ENCODE measurements at places on chromosomes 5 and 9. TPM values are rescaled to one million over a fixed set of nuclear protein-coding genes. Genes with fewer than 3 reads are reported as not detected.

The FGF1 gene
- not detected for total RNA-seq

GRCh38 chr9:89428901-89429890 is 68.7 kb downstream of the SEMA4D start:
- DNase-seq, result no peak

- DNase-seq, result no peak
Measured at GRCh38 chr5:172688349-172689217, 47.5 kb downstream of the NEURL1B start.

GRCh38 chr5:6572825-6573380 is 59.9 kb downstream of the NSUN2 start:
- DNase-seq, result no peak

- no peak for DNase-seq
Measured at GRCh38 chr5:65366655-65367054, 115.1 kb downstream of the ADAMTS6 start.

DNA sequence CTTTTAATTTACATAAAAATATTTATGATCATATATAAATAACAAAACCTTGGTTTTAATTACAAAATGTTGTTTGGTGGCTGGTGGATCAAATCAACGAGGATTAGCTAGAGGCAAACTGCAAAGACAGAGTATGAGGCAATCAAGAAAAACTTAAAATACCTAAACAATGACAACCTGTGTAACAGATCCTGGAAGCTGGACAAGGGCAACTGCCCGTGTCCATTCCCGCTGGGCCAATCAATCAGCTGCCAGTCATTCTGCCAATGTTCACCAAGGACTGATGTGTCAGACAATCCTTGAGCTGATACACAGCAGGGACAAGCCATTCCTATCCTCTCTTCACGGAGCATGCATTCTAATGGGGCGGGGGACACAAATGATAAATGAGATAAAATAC is 3.2 kb upstream of the TENT4A start:
- no peak for DNase-seq

GRCh38 chr5:61784341-61784740 is 452.3 kb downstream of the ZSWIM6 start:
- no peak for DNase-seq

The PCDHB15 gene
- not detected for total RNA-seq

The SMIM33 gene
- total RNA-seq, result not detected

GRCh38 chr9:32571969-32572899 is 725 bp downstream of the NDUFB6 start:
- peak; percentile 59 for DNase-seq

- no peak for DNase-seq
Measured at GRCh38 chr9:76764138-76764537, at the start of gene PCA3. Gene PCA3 (plus strand): TSS chr9:76764438.

GRCh38 chr9:68455451-68455850 is 85.2 kb downstream of the TMEM252 start:
- no peak for DNase-seq

- DNase-seq, result no peak
Measured at GRCh38 chr9:125985142-125985997, 238.2 kb downstream of the PBX3 start.

DNA sequence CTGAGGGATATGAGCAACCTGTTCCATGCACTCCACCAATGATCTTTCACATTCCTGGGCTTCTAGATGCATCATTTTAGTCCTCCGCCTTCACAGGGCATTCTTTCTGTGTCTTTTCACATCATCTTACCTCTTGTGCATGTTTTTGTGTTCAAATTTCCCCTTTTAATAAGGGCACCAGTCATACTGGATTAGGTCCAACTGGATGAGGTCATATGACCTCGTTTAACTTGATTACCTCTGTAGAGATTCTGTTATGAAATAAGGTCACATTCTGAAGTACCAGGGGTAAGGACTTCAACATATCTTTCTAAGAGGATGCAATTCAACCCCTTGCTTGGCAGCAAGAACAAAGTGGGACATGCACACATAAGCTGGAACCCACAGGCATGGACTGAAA is 335.3 kb upstream of the TLE4 start:
- no peak for DNase-seq

GRCh38 chr5:29079771-29080170 is 2041.4 kb upstream of the CDH9 start:
- no peak for DNase-seq

DNA sequence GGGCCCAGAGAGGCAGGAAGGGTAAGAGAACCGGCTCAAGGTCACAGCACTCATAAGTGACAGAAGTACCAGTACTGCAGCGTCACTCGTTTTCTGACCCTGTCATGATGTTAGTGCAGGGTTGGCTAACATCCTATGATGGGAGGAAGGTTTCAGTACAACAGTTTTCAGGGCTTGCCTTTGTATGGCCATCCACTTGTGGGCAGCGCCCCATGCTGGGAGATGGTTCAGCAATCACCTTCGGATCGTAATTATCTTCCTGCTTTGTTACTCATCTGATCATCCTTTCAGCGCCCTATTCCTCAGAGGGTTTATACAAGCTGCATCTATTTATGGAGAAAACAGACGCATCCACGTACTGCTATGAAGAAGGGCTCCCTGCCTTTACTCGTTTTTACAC is 2.4 kb downstream of the MAP1B start:
- no peak for DNase-seq

DNA sequence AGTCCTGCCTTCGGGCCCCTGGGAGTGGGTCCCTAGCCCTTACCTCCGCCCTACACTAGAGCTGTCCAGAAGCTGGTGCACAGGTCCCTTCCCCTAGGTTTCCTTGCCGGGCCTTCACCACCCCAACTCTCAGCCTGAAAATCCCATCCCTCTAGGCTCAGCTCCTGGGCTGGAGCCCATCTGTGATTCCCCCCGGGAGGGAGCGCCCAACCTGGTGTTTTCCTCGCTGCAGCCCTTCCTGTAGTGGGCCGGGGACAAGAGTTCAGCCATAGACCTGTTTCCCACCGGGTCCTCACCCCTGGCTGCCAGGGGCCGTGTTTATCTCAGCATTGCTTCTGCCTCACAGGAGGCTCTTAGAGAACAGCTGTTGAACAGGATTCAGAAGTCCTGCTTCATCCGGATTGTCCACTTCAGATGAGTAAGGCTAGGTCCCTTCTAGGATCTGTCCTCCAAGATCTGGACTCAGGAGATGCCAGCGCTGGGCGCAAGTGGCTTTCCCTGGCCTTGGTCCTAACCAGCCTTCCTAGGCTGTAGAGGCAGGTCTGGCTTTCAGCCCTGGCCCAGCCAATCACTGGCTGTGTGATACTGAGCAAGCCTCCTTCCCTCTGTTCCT is 965 bp downstream of the GLIPR2 start:
- no peak for DNase-seq

The HMMR gene
- total RNA-seq, result 59.3 TPM

- no peak for DNase-seq
Measured at GRCh38 chr5:102795526-102795925, 40.4 kb downstream of the PAM start.

GRCh38 chr9:129140397-129141065 is 29.3 kb downstream of the PTPA start:
- no peak for DNase-seq

The WNT8A gene
- total RNA-seq, result not detected

- DNase-seq, result peak; percentile 47
Measured at GRCh38 chr5:87020099-87020934, 247.4 kb upstream of the RASA1 start.

The CCDC112 gene
- 0.58 TPM for total RNA-seq

GRCh38 chr5:79859588-79859987 is 131.5 kb downstream of the MTX3 start:
- no peak for DNase-seq

DNA sequence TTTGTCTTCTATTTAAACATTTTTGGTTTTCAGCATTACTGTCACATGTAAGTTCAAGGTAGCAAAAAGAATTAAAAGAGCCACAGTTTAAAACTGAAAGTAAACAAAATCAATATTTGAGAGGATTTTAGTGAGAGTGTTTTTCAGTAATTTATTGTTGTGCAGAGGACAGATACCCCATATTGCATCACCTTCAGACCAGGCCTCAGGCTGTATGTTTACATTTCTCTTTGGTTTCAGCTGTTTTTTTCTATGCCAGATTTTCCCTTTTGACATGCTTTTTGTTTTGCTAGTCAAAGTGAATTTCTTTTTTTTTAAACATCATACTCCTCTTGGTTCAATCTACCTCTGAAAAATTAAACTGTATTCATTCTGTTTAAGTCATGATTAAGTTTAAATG is 47.2 kb downstream of the MAST4 start:
- no peak for DNase-seq

GRCh38 chr9:110980261-110980660 is 58.0 kb downstream of the LPAR1 start:
- no peak for DNase-seq

The PLPPR1 gene
- not detected for total RNA-seq

DNA sequence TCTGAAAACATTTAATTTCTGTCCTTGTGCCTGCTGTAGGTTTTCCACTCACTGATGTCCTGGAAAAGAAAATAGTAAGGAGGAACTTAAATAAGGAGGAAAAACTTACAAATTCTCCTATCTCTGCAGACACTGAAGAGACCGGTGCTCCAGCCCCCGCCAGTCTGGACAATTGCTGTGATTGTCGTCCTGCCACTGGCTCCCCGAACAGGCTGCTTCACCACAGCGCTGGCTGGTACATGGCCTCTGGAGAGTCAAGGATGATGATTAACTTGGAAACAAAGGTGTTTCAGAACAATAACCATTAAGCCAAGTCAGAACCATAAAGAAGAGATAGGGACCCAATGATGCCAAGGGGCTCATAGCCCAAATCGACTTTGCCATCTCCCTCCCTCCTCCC is 7.3 kb downstream of the PLAC8L1 start:
- no peak for DNase-seq

DNA sequence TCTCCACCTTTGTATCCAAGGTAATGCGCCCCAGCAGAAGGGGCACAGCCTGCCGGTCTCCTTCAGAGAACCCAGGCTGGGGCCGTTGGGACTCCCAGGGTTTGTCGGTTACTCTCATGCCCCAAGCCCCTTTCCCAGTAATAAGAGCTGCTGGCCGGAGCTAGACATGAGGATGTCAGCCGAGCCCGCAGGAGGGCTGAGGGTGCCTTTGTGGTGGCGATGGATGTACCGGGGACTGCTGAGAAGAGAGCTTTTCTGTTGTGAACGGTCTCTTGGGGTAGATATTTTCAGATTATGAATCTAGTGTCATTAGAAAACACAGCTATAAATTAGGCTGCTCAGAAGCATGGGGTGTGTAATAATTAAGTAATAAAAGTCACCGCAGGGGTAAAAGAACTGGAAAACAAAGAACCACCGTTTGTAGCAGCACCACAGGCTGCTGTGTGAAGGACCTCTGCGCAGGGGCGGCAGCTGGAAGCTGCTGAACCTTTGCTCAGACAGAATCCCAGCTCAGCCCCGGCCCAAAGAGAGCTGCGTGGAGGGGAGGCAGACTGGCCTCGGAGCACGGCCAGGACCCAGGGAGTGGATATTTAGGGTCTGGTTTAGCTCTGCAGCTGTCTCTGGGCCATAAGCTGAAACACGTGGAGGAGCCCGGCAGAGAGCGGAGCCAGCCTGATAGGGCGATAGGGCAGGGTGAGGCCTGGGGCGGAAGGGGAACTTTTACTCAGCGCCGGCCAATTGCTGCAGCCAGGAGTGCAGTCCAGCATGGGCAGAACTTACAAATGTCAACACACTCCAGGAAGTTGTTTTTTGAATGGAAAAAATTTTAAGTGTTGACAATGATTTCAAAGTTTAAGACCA is 50.5 kb upstream of the BARHL1 start:
- no peak for DNase-seq

DNA sequence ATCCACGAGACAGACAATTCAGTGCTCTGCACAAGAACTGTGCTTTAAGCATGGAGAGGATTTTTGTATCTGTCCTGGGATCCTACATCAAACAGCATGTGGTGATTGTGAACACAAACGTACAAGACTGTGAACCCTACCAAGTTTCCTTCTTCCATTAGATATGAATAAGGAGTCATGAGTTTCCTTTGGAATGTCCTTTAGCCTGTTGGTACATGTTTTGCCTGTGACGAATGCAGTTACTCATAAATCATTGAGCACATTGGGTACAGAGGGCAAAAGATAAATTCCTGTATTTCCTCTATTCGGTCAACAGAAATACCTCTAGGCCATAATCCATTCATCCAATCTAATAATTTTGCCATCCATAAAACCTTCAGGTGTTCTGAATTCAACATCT is 61.5 kb downstream of the FXN start:
- DNase-seq, result no peak

DNA sequence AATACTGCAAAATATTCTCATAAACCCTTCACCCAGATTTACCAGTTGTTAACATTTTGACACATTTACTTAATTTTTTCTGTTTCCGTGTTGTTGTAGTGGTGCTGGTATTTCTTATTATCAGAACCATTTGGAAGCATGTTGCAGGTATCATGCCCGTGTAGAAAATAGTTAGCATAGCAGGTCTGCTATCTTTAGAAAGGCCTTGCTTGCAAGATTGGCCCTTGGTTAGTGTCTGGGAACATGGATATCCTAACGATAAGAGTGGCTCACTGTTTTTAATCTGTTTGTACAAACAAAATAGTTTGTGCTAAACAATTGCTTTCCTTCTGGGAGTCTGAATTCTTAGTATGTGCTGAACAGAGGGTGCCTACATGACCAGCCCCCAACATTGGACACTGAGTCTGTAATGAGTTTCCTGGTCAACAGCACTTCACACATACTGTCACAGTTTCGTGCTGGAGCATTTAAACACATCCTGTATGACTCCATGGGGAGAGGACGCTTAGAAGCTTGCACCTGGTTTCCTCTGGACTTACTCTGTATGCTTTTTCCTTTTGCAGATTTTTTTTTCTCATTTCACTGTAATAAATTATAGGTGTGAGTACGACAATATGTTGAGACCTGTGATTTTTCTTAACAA is 66.9 kb downstream of the MAN2A1 start:
- no peak for DNase-seq

The KIF24 gene
- total RNA-seq, result 5.3 TPM

The MYMK gene
- total RNA-seq, result not detected

- no peak for DNase-seq
Measured at GRCh38 chr5:142803428-142804125, 33.4 kb downstream of the ARHGAP26 start.

- DNase-seq, result no peak
Measured at GRCh38 chr5:72507907-72508238, 663 bp upstream of the ZNF366 start.

- DNase-seq, result no peak
Measured at GRCh38 chr5:157558041-157558595, 17.5 kb downstream of the ADAM19 start.

DNA sequence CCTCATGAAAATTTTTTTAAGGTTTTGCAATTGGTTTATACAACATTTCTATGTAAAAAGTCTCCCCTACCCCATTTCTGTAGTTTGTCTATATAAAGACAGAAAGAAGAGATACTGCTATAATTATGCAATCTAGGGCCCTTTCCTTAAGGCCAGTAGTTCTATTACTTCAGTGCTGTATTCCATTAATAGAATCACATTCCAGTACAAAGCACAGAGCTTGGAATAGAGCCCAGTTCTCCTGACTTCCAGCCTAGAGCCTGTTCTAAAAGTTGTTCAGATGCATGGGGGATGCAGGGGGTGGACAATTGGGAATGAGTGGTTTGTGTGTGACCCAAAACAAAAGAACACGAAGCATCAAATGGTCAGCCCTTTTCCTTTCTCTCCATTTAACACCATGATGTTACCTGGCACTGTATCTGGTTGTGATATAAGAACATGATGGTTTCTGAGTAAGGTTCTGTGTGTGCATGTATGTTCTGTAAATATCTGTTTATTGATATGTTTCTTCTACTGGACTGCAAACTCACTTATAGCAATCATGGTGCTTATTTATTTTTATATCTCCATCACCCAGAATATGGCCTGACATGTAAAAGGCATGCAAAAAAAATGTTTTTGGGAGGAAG is 8.2 kb upstream of the GRAMD2B start:
- no peak for DNase-seq

The KCNV2 gene
- 0.11 TPM for total RNA-seq

GRCh38 chr5:153767221-153768188 is 271.2 kb downstream of the FAM114A2 start:
- no peak for DNase-seq

The OGN gene
- total RNA-seq, result 0.11 TPM

The PHF24 gene
- not detected for total RNA-seq
